ENCODE measurements at places on chromosomes 1 and 21.

- no peak for DNase-seq
Observed at GRCh38 chr1:245541369-245541768, 386.6 kb downstream of the KIF26B start.

DNA sequence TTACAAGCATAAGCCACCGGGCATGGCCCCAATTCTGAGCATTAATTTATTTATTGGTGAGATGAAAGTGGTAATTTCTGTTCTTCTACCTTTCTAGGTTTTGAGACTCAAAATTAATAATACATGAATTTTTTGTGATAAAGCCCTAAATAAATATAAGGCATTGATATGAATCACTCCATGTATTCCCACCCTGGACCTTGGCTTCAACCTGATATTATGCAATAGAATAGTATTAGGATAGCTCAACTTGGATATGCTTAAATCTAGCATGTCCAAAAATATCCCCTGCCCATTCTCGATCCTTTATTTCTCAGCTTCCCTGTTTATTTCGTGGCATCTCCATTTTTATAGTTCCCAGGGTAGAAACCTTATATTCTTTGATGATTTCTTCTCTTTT is 2.5 kb downstream of the AGL start:
- DNase-seq = no peak

DNA sequence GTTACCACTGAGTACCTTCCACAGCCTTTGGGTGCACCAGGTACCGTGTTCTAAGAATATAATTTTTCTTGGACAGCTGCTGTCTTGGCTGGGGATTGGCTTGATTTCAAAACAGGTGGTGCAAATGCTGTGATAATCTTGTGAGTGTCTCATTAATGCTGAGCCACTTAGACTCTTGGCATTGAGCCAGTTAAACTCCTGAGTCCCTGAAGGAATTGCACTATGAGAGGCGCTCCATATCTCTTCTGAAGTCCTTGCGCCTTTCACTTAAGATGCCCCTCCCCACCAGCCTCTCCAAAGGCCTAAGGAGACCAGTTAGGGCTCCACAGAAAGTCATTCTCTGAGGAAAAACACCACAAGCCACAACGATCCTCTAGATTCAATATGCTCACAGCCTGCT is 51.0 kb downstream of the BACH1 start:
- DNase-seq = no peak

GRCh38 chr1:29499104-29499650 is 262.9 kb downstream of the PTPRU start:
- no peak for DNase-seq

- DNase-seq = no peak
Observed at GRCh38 chr1:64984737-64985136, 18.4 kb upstream of the JAK1 start.

DNA sequence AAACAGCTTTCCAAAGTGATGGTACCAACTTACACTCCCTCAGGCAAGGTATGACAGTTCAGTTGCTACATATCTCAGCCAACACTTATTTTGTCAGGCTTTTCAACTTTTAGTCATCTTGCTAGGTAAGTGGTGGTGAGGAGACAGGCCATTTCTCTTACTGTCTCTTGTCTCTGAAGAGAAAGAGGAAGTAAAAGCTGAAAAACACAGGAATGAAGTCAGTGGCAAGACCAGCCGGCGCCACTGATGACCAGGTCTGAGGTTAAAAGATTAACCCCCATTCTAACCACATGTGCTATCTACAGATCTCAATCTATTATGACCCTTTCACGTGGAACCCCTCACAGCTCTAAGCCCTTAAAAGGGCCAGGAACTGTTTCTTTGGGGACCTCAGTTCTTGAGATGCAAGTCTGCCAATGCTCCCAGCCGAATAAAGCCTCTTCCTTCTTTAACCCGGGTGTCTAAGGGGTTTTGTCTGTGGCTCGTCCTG is 4.2 kb downstream of the ADCY10 start:
- DNase-seq = no peak

- DNase-seq = peak; percentile 62
Observed at GRCh38 chr1:19918057-19918456, 5.4 kb downstream of the PLA2G2E start.

- DNase-seq = no peak
Observed at GRCh38 chr1:201507360-201507675, 395 bp upstream of the CSRP1 start.

- DNase-seq = no peak
Observed at GRCh38 chr1:8147956-8148355, 121.8 kb upstream of the ERRFI1 start.

DNA sequence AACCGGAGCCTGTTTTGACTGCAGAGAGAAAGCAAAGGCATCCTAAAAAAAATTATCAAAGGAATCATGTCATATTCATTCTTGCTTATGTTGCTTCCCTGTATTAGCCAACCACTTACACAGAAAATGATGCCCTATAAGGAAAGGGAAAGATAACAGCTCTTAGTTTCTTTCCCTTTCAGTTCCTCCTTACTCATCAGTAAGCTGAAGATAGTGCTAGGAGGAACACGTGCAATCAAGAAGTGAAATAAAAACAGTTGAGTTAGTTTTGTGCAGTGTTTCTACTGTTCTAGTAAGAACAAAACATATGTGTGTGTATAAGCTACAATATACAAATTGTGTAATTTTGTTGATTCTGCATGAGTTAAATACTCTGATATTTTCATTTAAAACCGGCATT is 45.3 kb upstream of the MTF2 start:
- no peak for DNase-seq

- DNase-seq = peak; percentile 63
Observed at GRCh38 chr1:35451125-35451528, 106.1 kb downstream of the KIAA0319L start.

DNA sequence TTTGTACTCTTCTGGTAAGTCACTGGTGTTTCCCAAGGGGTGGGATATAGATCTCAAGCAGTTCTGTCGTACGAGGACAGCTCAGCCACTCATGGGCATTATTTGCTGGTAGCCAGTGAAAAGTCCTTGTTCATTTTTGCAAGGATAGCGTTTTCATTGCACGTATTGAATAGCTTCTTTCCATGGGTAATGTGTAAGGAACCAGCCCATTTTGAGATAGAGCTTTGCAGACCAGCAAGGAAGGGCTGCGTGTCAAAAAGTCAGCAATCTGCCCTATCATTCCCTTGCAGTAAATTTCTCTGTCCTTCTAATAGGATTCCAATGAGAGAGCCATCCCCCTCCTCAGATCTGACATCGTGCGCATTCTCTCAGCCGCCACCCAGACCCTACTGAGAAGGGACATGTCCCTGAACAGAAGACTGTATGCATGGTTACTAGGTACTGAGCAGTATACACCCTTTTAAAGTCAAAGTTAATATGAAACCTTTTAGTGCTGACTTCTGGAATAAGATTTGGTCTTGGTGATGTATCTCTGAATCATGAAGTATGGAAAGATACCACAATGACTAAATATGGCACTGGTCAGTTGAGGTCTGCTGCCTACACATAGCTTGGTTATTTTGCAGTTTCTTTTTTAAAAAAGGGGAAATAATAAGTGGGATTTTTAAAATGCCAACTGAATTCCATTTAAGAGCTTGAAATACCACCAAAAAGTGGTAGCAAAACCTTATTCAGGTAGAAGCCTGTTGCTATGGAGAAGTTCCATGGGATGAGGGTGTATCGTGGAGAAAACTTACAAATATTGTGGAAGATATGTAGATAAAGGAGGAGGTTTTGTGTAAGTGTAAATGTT is 55.3 kb downstream of the DOP1B start:
- DNase-seq = no peak

DNA sequence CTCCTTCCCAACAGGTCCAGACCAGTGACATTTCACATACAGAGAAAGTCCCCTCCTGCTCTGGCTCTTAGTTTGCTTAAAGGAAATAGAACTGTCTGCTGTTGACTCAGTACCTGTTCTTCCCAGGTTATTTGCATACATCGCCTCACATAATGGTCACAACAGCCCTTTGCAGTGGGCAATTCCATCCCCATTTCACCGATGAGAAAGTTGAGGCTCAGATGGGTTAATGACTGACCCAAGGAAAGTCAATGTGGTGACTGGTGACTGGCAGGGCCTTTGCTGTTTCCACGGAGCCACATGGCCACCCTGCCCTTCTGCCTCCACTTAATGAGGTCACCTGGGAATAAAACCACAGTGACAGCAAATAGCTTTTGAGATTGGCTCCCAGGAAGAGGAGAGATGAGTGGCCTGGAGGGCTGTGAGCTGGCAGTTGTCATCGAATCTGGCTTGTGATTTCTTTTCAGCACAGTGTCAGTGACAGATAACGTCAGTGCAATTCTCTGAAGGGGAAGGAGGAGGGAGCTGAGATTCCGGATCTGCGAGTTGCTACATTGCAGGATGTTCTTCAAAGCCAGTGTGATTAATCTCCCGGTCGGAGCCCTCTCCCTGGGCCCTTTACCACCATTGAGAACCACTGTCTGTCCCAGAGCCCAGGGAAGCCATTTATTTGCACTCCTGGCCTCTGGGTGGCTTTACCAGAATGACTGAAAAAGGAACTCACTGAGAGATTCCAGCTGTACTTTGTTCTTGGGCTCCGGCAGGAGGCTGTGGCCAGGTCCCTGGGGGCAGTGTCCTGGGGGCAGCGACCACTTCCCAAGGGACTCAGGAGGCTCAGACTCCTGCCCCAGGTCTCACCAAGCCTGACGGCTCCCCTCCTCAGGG is 117.2 kb downstream of the CNIH3 start:
- peak; percentile 9 for DNase-seq

- no peak for DNase-seq
Observed at GRCh38 chr1:112458756-112459155, 50.0 kb upstream of the WNT2B start.

- no peak for DNase-seq
Observed at GRCh38 chr21:28308516-28308915, 684.2 kb downstream of the LTN1 start.

- no peak for DNase-seq
Observed at GRCh38 chr1:206672844-206673758, 11.6 kb upstream of the MAPKAPK2 start.

GRCh38 chr1:214506972-214507431 is 44.4 kb downstream of the PTPN14 start:
- DNase-seq = no peak

DNA sequence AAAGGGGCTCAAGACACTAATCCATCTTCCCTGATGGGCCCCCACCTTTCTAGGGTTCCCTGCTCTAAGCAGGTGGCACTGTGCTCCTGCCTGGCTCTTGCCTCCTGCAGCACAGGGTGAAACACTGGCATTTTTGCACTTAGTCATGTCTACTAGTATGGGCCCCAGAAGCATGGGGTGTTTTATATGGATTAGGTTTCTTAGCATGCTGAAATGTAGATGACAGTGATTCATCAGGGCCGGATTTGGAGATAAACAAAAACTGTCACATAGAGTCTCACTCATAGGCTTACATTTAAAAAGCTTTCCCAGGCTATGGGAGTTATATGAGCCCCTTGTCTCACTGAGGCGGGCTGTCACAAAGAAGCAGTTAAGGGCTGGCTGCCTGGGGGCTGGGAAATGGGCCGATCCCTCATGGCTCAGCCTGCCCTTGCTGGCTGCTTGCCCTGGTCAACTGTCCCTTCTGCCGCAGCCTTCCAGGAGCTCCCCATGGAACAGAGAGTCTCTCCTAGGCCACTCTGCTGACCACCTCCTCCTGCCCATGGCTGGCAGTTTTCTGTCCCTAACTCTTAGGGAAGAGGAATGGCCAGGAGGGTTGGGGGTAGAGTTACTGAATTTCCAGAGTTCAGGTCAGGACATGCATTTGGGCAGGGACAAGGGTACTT is 6.5 kb downstream of the GALNT2 start:
- peak; percentile 85 for DNase-seq

- no peak for DNase-seq
Observed at GRCh38 chr1:48870596-48870995, 93.9 kb upstream of the BEND5 start.

GRCh38 chr1:1024771-1025699 is 5.1 kb downstream of the AGRN start:
- no peak for DNase-seq

DNA sequence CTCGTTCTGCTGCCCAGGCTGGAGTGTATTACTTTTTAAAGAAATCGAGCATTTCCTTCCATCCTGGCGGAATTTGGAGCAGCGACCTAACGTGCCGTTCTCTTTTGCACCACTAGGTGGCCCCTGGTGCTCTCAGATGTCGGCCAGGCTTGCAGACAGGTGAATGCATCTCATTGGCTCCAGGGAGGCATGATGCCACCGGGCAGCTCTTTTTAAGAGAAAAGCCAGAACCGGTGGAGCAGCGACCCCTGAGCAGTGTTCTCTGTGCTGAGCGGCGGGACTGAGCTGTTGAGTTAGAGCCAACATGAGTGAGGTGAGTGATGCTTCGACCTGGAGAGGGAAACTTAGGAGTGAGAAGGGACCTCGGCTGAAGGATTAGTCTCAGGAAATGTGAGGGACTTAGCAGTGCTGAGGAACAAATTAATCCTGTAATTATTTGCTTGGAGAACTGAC is at the start of gene PCP4:
TSS of gene PCP4 (plus strand) at position 241 of the 453 bp plus-strand sequence. CDS start at position 305, 64 bp downstream.
- no peak for DNase-seq

GRCh38 chr1:199089393-199090122 is 450.7 kb downstream of the PTPRC start:
- DNase-seq = no peak

GRCh38 chr1:112870887-112871646 is 84.9 kb downstream of the SLC16A1 start:
- no peak for DNase-seq

DNA sequence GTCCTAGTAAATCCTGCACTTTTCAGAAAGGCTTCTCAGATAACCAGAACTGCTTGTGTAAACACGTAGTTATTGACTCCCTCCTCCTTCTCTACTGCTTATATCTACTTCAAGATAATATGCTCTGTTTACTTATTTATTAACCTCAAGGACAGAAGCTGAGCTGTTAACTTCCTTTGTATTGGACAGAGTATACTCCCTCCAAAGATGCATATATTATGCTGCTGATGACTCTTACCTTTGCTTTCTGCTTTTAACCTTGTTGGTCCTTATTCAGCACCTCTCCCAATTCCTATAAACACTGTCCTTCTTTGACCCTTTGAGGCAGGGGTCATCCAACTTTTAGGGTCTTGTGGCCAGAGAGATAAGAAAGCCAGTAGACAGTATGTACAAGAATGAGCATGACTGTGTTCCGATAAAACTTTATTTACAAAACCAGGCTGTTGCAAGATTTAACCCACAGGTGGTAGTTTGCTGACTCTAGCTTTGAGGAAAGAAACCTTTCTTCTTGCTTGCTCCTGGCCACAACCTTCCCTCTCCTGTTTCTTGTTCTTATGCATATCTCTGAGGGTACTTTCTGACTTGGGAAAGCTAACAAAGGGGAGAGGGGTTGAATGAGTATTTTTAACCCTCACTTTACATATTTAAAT is 4.9 kb downstream of the TPM3 start:
- no peak for DNase-seq

DNA sequence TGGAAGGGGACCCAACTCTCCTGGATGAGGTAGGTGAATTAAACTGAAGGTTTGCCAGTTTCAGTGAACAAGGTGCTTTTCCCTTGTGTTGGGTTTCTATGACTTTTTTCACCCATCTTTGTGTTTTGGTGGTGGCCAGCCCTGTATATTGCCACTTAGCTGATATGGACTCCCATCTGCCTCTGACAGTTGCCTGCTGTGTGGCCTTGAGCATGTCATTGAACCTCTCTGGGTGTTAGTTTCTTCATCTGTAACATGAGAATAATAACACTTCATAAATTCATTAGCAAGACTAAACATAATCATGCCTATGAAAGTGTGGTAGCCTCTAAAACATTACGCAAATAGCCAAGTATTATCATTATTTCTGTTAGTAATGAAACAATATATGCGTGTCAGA is 141.7 kb downstream of the PBX1 start:
- DNase-seq = no peak

GRCh38 chr1:220045356-220046051 is 801 bp downstream of the EPRS1 start:
- no peak for DNase-seq

All from gastrocnemius medialis (tissue), 4 donors.